Germinal center (tissue), 1 donor: ENCODE measurements at places on chromosomes 7 and 10.

DNA sequence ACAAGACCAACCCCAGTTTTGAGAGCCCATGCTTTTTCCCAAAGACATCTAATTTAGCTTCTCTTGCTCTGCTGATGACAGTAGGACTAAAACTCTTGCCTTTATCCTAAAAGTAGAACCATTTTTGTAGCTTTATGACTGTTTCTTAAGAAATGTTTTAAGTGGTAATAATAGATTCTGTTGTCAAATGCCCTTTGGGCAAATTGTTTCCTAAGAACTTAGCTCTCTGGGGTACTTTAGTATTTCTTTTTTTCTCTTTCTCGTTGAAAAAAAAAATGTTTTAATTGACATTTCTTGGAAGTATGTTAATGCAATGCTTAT, 157.4 kb downstream of the ARID5B start:
- DNase-seq, result no peak

GRCh38 chr7:132145466-132145865, 430.8 kb downstream of the PLXNA4 start:
- no peak for DNase-seq

GRCh38 chr7:101978683-101979082, 161.3 kb downstream of the CUX1 start:
- no peak for DNase-seq

GRCh38 chr7:32005577-32005976, 64.6 kb downstream of the PDE1C start:
- no peak for DNase-seq

GRCh38 chr10:71344154-71344925, 25.3 kb downstream of the SLC29A3 start:
- no peak for DNase-seq

GRCh38 chr7:128783143-128783861, 7.7 kb upstream of the OPN1SW start:
- DNase-seq, result no peak

GRCh38 chr10:48490571-48490940, 114.3 kb downstream of the ARHGAP22 start:
- no peak for DNase-seq

DNA sequence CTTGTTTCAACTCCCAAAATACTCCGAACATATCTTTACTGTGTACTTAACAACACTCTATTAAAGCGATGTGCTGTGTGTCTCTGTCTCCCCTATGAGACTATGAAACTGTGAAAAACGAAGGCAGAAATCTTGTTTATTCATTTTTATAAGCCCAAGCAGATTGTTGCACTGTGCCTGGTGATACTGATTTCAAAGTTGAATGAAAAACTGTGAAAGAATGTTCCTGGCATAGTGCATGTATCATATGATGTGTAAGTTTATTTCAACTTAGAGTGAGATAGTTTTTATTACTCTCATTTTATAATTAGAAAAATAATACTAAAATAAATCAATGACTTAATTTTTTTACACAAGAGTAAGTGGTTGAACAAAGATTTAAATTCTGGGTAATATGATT, 471.9 kb upstream of the PCDH15 start:
- DNase-seq, result no peak

GRCh38 chr7:22944022-22944421, 69.9 kb downstream of the HYCC1 start:
- no peak for DNase-seq

DNA sequence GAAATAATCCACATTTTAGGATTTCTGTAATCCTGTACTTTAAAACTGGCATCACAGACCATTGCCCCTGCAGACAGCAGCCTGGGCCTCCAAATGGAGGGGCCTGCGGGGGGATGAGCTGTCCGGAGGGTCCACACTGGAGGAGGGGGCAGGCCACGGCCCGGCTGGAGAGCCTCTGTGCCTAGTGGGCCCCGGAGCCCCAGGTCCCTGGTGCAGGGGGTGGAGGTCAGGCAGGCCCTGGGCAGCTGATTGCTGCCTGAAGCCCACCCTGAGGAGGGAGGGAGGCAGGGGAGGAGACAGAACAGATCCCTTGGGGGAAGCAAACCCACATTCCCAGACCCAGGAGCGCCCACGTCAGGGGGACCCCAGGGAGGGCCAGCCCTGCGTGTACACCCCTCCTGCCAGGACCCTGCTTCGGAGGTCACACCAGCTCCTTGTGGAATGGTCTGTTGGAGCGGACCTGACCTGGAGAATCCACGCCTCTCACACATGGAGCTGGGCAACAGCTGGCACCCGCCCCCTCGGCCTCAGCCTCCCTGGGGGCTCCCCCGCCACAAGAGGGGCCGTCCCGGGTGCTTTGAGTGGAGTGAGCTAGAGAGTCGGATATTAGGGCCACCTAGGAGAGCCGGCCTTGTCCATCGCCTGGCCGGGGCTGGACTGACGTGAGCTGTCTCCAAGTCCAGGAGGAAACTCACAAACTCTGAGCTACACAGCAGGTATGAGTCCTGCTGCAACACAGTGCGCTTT, 12.2 kb upstream of the FAM20C start:
- DNase-seq, result no peak
